ENCODE measurements at places on chromosomes 3 and 15. TPM values are rescaled to one million over a fixed set of nuclear protein-coding genes. Genes with fewer than 3 reads are reported as not detected.

MYL3 gene
- 107 TPM for total RNA-seq

LRTM1 gene
- 99.9 TPM for total RNA-seq

DNA sequence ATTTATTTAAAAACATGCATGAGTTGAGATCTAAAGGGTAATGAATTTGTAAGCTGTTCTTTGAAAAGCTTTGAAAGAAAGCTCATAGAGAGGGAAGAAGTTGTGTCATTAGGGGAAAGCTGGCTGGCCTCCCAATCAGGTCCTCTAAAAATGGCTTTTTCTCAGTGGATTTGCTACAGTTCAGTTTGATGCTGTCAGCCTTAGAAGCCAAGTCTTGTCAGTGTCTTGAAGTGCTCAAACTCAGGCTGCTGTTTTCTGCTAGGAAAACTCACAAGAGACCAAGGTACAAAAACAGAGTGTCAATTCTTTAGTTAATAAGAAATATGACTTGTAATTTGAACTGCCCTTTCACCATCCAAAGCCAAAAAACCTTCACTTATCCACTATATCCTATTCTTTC, 243.8 kb downstream of the OTOL1 start:
- peak; percentile 4 for DNase-seq

LRRC15 gene
- 1.7 TPM for total RNA-seq
